ENCODE measurements at places on chromosomes 7 and 10.

GRCh38 chr7:78082556-78082955 lies 284.0 kb downstream of the PHTF2 start:
- DNase-seq: no peak

- no peak for DNase-seq
These were observed 14.6 kb downstream of the FGL2 start for GRCh38 chr7:77184990-77185389.

GRCh38 chr7:155918720-155919390 lies 106.6 kb upstream of the SHH start:
- no peak for DNase-seq

DNA sequence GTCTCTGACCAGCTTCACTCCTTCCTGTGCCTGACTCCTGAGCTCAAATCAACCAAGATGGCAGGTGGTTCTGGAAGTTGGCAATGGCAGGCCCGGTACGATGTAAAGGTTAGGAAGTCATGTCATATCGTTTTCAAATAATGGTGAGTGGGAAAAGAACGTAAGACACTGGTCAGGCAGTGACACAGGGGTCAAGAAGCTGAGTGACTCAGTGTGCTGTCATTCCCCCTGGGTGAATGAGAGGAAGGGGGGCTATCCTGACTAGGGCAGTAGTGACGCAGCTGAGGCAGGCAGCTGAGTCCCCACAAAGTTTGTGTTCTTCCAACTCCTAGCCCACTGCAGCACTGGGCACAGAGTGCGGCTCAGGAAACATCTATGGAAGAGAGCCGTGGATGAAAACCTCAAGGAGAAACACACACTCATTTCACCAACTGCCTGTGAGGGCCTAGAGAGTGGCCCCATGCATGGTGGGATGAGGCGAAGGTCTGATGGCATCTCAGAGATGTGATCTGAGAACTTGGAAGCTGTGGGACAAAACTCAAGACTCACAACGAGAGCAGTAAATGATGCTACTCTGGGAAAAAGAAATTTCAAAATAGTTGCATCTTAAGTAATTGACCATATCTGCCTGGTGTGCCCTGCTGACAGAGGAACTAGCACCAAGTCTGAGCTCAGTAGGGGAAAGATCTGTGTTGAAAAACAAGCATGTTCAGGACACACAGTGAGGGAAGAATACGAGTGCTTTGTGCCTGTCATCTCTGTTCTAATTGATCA lies 23.2 kb downstream of the CREB3L2 start:
- no peak for DNase-seq

- DNase-seq: no peak
These were observed 332.3 kb upstream of the PRKCQ start for GRCh38 chr10:6912424-6912823.

DNA sequence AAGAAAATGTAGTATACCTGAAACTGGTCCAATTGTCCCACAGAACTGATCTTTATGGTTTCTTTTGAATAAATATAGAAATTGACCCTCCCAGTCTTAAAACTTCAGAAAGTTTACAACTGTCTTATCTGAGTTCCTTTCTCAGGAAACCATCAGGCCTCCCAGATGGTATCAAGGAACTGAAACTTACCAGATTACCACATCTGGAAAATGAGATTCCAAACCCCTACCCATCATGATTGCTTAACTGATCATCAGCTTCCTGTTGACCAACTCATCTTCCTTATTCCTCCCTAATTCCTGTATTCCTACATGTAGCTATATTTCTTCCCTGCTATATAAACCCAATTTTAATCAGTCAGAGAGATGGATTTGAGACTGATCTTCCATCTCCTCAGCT lies 5.5 kb downstream of the VWDE start:
- DNase-seq: no peak

Measured in DMS79 treated with DMSO at 0.1 percent for 48 hours (cell line).